Activated CD8-positive, alpha-beta memory T cell treated with anti-CD3 and anti-CD28 coated beads, Interleukin-2, amount 50 U/mL, for 48 hours (primary cell): ENCODE measurements at places on chromosomes 5 and 9.

GRCh38 chr9:127495884-127496555 lies 44.7 kb downstream of the LRSAM1 start:
- DNase-seq = no peak

DNA sequence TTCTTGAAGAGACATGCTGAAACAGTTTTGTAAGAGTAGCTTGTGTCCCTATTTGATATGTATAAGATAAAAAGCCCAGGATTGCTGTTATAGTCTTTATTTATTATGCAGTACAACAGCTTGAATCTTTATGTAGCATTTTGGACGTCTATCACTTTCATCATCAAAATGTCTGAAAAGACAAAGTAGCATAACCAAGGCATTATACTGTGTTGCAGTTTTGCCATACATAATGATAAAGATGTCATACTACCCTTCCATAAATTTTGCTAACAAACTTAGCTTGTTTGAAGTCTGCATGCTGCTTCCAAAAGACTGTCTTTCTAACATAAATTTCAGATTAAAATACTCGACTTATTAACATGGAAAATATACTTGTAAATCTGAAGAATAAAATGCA lies 127.8 kb downstream of the PRR16 start:
- no peak for DNase-seq

- DNase-seq = peak; percentile 65
Observed at GRCh38 chr5:179759581-179760551, 27.2 kb downstream of the MAML1 start.

GRCh38 chr5:2725980-2726765 lies 25.3 kb downstream of the IRX2 start:
- DNase-seq = no peak

DNA sequence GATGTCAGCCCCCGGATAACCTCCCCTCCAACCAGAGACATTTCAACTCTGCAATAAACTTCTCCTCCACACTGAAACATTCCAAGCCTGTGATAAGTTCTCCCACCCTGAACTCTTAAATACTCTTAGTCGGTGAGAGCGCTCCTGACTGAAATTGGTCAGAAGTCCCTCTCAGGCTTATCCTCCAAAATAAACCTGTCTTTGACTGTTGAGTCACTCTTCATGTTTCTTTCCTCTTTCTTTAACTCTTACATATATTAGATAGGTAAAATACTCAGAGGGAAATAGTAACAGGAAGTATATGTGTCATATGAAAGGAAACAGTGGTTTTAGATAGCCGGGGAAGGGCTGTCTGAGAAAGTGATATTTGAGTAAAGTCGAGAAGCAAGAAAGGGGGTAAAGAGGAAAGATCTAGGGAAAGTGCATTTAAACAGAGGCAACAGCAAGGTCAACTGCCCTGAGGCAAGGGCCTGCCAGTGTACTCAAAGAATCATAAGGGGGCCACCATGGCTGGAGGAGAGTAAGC lies 11.0 kb upstream of the FAM81B start:
- no peak for DNase-seq

DNA sequence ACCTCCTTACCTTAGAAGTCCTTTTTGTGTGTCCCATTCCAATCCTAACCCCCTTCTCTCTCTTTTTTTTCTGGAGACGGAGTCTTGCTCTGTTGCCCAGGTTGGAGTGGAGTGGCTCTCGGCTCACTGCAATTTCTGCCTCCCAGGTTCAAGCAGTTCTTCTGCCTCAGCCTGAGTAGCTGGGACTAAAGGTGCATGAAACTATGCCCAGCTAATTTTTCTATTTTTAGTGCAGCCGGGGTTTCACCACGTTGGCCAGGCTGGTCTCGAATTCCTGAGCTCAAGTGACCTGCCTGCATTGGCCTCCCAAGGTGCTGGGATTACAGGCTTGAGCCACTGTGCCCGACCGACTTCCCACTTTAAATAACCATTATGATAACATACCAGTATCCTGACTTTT lies 17.5 kb downstream of the TMEM38B start:
- no peak for DNase-seq

- no peak for DNase-seq
Observed at GRCh38 chr9:110452227-110452801, 114.7 kb upstream of the TXNDC8 start.

DNA sequence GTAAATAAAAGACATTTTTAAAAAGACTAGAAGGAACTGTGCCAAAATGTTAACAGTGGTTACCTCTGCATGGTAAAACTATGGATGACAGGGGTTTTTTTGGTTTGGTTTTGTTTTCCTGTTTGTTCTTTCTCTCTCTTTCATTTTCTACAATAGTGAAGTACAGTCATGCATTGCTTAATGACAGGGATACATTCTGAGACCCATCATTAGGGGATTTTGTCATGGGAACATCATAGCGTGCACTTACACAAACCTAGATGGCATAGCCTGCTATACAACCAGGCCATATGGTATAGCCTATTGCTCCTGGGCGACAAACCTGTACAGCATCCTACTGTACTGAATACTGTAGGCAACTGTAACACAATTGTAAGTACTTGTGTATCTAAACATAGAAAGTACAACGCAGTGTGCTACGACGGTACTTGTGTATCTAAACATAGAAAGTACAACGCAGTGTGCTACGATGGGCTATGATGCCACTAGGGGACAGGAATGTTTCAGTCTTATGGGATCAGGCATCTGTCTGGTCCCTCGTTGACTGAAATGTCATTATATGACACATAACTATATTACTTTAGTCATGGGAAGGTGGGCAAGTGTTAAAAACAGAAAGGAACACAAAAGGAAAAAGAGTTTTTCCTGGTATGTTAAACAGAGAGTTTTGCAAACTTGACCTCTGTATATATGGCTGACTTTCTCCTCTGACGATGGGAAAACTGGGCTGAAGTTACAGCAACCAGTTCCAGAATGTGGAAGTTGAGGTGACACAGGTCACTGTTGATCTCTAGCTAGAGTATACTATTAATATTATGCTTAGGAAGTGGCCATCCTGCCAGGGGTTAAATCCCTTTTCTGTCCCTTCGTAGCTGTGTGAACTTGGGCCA lies 7.4 kb upstream of the ADAM19 start:
- no peak for DNase-seq

DNA sequence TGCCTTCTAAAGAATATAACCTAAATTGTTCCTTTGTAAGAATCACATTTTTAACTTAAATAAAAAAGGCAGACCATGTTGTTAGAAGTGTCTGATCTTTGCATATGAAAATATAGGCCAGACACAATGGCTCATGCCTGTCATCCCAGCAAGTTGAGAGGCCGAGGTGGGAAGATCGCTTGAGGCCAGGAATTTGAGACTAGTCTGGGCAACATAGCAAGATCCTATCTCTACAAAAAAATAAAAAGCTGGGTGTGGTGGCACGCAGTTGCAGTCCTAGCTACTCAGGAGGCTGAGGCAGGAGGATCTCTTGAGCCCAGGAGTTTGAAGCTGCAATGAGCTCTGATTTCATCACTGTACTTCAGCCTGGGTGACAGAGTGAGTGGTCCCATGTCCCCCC lies 37.3 kb downstream of the TRIO start:
- DNase-seq = no peak

- no peak for DNase-seq
Observed at GRCh38 chr9:26863074-26863473, 29.5 kb downstream of the CAAP1 start.

DNA sequence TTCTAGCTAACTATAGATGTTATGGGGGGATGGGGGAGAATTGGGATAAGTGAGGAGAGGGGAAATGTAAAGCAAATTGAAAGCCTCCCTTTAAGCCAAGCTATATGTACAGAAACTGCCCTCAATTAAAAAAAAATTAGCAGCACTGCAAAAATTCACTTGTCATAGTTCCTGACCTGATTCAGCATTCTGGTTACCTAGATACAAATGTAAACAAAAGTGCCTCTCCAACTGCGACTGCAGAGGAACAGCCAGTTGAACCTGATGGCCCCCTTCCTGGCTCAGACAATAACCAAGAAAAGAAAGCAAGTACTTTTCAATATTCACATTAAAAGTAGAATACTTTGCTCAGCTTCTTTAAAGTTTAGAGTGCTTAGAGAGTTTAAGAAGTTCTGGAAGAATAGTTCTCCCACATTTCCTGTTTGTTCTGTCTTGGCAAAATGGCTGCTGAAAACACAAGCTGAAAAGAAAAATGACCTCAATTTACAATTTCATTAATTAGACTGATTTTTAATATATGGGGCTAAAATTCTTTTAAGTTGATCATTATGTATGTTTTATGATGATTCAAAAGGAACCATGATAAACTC lies 1.5 kb downstream of the FAM81B start:
- DNase-seq = no peak

DNA sequence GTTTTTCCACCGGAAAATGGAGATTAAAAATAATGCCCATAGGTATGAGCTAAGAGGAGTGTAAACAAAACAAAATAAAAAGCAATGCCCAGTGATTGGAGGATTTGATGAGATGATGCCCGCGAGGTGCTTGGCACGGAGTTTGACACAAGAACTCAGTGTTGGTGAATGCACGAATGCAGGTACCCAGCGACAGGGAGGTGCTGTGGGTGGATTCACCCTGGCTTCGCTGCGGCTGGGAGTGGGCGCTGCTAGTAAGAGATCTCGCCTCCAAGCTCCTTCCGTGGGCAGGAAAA lies 526 bp upstream of the STXBP1 start:
- DNase-seq = no peak

DNA sequence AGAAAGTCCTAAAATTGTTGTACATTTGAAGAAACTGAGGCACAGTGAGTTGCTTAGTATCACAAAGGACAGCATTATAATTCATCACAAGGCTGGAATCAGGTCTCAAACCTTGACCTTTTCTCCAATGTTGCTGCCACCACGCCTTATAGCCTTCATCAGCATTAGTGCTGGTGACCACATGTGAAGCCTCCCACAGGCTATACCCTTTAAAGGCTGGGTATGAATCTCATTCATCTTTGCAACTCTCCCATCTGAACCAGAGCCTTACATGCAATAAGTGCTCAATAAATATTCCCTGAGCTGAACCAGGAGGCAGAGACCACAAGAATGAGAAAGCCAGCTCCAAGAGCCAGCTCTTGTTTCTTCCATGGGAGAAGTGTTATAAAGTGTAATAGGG lies 104.7 kb downstream of the SPOCK1 start:
- DNase-seq = no peak

GRCh38 chr9:16191191-16191590 lies 638.3 kb downstream of the CCDC171 start:
- no peak for DNase-seq

DNA sequence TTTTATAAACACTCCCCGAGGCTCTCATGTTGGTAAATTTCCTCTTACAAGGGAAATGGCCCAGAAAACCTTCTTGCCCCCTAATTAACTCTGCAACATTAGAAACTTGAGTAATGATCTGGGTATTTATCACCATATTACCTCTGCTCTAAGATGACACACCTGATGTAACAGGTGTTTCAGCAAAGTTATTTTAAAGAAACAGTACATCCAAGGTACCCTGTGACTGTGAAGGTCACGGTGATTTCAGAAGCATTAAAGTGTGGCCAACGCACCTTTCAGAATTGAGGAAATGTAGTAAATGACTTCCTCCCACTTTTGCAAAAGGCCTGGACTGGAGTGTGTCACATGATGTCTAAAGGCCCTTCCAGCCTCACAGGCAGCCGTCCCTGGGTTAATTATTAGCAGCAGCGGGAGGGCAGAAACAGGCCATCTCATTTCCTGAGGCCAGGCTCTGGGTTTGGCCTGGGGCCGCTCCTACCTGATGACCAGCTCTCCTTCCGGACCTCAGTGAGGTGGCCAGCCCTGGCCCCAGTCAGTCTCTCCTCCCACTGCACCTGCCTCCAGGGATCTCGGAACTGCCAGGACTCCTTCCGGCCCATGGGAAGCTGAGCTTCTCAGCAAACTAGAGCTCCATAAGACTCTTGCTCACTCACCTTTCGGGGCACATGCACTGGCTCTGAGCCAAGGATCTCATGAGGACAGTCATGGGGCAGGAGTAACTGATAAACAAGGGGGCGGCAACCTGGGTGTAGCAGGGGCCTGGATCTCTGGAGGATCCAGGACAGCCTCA lies 20.7 kb downstream of the PTPN3 start:
- no peak for DNase-seq

DNA sequence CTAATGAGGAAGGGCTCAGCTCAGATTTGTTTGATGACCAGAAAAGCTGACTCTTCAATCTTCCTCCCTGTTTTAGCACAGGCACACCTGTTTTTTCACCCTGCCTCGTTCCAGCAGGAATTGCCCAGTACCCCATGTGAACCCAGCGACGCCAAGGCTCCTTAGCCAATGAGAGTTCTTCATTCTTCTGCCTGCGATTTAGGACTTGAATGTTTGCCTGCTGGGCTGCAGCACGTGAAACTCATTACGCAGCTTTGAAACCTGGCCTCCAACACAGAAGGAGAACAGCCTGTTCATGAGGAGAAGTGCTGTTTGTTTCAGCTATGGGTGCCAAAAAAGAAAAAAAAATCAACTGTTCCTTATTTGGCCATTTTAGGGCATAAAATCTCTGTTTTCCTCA lies 315.5 kb downstream of the TRPM3 start:
- DNase-seq = no peak
